ENCODE measurements at places on chromosomes 7 and 10. TPM values are rescaled to one million over a fixed set of nuclear protein-coding genes. Genes with fewer than 3 reads are reported as not detected.

The TRPV5 gene
- total RNA-seq: not detected

The PCDH15 gene
- not detected for total RNA-seq

The TYW1 gene
- 17.5 TPM for total RNA-seq

The H2BK1 gene
- total RNA-seq: not detected

The CFAP70 gene
- 0.51 TPM for total RNA-seq

The LOXL4 gene
- total RNA-seq: not detected

The FRAT1 gene
- total RNA-seq: 3.0 TPM

The FOXP2 gene
- not detected for total RNA-seq

The C10orf62 gene
- total RNA-seq: not detected

The CALCR gene
- not detected for total RNA-seq
